AG04450 (cell line): ENCODE measurements at places on chromosomes 1 and 21.
A peak's percentile ranks its signal among the peaks of the same experiment; 100 is the strongest.

DNA sequence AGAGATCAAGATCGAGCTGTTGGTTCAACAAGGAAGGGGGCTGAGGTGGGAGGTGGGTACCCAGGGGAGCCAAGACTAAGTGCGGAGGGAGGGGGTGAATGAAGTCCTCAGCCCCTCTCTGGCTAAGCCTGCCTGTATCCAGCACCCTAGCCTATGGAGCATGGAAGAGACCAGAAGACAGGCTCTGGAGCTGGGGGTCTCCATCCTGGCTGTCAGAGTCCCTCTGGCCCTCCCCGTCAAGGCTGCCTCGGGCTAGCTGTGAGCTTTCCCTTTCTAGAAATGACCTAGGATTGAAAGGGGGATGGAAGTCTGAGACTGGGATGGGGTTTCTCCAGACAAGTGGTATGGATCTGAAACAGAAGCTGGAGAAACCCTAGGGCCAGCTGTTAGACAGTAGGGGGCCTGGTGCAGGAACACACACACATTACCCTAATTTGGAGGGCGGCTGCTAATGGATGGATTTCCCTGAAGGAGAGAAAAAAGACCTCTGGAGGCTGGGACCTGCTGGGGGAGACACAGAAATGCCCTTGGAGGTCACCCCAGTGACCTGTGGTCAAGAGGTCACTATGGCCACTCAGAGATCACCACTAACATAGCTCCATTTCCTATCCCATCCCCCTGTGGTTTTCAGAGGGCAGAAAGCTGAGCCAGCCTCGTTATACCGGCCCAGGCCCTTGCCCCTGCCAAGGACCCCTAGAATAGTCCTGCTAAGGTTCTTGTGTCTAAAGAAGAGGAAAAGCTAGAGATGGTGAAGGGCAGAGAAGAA, 107.8 kb downstream of the TMEM53 start:
- DNase-seq, result no peak

DNA sequence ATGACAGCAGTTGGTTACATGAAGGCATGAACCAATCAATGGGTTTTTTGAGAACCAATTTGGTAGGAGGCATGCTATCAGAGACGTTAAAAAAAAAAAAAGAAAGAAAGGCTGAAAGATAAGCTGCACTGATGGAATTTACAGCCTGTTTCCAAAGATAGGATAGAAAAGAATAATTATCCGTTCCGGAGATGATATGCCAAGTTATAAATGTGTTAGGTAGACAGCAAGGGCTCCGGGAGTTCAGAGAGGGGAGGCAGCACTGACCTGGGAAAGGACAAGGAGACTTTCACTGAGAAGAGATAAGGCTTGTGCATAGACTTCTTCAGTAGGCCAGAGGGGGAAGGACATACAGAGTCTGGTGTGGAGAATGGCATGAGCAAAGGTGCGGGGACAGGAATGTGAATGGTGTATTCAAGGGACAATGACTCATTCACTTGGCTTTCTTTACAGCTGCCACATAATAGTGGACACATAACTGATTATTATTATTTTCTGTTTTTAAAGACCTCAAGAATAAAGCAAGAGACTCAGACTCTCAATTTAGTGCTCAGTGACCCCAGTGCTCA, 24.8 kb upstream of the ACBD6 start:
- no peak for DNase-seq

GRCh38 chr1:88302843-88303486, 381.1 kb upstream of the PKN2 start:
- peak; percentile 24 for DNase-seq

GRCh38 chr1:42747125-42747524, 7.1 kb upstream of the CLDN19 start:
- no peak for DNase-seq

DNA sequence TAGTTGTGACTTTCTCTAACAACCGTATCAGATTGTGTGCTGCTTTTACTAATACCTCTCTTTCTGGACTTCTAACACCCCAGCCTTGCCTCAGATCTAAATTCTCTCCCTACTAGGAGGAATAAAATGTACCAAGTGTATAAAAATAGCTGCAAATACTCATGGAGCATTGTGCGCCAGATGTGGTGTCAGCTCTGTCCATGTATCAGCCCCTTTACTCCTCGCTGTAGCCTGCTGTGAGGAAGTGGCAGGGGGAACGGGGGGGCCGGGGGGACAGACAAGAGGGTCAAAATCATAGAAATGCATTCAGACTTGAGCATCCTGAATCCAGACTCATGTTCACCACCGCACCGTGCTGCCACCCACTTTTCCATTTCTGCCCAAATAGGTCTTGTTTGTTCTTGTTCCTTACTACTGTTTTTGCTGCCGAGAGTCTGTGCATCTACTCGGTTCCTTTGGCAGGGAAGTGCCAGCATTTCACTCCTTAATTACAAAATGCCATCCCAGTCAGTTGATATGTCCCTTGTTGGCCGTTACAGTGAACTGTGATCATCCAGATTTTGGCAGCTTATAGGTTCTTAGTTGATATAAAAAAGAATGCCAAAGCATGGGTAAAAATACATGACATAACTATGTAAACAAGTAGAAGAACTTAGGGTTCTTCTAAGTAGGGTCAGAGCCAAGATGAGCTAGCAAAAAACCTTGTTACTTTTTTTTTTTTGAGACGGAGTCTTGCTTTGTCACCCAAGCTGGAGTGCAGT, 76.4 kb downstream of the UBE4B start:
- DNase-seq, result no peak

DNA sequence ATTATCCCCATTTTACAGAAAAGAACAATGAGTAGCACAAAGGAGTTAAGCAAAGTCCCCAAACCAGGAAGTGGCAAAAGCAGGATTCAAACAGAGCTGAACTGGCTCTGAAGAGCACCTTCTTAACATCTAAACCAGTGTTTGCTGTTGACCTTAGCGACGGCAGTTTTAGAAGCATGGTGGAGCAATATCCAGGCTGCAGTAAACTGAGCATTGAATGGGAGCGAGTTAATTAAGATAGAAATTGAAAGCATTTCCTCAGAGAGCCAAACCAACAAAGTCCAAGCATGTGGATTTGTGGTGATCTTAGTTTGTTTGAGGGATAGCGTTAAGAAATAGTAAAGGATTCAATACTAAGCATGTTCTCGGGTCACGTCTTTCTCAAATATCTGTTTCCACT, 13.4 kb upstream of the ZNF281 start:
- no peak for DNase-seq

DNA sequence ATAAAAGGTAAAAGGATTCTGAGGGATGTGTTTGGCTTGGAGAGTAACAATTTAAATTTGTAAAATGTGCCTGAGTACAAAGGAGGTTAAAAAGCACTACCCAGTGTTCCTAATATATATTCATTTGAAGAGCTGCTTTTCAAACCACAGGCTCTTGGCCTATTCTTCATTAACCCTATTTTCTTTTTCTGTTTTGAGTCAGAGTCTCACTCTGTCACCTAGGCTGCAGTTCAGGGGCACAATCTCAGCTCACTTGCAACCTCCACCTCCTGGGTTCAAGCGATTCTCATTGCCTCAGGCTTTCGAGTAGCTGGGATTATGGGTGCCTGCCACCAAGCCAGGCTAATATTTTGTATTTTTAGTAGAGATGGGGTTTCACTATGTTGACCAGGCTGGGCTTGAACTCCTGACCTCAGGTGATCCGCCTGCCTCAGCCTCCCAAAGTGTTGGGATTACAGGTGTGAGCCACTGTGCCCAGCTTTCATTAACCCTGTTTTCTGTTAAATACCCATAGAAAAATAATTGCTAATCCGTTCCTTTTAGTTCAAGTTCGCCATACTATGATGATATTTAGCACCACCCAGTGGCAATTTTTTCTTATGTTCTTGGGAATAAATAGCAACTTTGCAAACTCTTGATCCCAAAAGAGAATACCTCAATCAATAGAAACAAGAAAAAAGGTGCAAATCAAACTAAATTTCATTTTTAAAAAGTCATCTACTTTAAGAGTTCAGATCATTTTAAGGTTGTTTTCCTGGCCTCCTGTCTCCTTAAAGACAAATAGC, 30.5 kb downstream of the ZBTB8OS start:
- DNase-seq, result no peak

DNA sequence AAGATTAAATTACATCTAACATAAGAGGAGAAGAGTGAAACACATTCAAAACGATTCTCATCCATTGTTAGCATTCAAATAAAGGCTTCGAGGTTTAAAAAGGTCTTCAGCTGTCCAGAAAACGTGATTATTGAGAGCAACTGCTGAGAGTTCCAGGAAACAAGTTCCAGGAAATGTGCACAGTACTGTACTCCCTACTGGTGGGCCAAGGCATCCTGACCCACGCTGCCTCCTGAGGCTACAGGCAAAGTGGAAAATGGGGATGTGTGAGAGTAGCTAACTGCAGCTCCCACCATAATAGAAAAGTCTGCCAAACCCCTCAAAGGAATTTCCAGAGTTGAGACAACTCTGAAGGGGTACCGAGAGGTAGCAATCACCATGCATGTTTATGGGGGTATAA, 2.0 kb downstream of the VAV3 start:
- no peak for DNase-seq

DNA sequence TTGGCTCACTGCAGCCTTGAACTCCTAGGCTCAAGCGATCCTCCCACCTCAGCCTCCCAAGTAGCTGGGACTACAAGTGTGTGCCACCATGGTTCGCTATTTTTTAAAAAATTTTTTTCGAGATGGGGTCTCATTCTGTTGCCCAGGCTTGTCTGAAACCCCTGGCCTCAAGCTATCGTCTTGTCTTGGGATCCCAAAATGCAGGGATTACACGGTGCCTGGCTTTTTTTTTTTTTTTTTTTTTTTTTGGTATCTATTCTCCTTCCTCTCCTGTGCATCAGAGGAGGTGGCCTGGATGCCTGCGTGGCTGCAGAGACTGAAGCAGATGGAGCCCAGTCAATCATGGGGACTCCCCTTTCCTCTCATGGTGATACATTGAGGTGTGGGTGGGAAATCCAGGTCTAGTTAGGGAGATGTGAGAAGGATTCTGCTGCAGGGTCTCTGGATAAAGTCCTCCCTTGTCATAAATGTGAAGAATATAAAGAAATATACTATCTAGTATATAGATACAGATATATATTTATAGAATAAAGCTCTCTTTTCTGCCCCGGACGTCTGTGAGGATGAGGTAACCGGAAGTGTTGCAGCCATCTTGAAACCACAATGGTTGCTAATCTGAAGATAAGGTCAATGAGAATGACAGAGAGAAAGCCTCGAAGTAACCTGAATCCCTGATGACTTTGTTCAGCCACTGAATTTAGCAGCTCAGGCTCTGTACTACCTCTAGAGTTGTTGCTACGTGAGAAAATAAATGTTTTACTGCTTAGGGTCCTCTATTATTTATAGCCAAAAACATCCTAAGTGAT, 19.5 kb upstream of the RGSL1 start:
- no peak for DNase-seq

GRCh38 chr1:182357913-182358312, 33.7 kb downstream of the GLUL start:
- no peak for DNase-seq

DNA sequence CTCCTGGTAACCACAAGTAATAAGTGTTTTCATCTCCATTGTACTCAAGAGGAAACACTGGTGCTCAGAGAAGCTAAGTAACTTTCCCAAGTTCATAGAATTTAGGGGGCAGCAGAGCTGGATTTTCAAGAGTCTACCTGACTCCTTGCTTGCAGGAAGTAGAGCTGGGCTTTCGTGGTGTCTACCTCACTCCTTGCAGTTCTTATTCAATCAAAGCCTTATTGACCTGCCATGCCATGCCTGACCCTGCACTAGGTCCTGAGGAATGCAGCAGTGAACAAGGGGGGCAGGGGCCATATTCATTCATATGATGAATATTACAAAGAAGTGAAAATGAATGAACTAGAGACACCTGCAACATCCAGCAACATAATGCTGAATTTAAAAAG, 93.3 kb downstream of the GLIS1 start:
- DNase-seq, result no peak

GRCh38 chr1:42165511-42166210, 1.1 kb upstream of the GUCA2A start:
- DNase-seq, result no peak

DNA sequence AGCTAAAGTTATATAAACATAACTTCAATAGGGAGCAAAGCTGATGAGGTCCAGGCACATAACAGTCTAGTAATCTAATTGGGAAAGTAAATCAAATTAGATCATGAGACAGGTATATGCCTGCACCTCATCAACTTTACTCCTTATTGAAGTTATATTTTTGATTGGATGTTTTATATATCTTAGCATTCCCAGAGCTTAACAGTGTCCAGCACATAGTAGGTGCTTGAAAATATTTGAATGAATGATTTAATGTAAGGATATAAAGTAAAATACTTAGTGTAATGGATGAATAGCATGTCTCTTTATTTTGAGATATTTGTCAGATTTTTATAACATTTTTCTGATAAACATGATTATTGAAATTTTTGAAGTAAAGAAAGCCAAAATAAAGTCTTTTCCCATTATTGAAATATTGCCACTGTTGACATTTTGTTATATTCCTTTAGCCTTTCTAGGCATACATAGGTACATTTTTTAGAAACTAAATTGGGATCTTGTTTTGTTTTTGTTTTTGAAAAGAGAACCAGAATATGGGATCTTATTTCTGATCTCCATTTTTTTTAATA, 2.8 kb downstream of the CDC7 start:
- no peak for DNase-seq

- no peak for DNase-seq
These were observed 40.0 kb upstream of the EPS15 start for GRCh38 chr1:51559064-51559500.

- DNase-seq, result no peak
These were observed 474 bp downstream of the FCRLA start for GRCh38 chr1:161707503-161707902.

DNA sequence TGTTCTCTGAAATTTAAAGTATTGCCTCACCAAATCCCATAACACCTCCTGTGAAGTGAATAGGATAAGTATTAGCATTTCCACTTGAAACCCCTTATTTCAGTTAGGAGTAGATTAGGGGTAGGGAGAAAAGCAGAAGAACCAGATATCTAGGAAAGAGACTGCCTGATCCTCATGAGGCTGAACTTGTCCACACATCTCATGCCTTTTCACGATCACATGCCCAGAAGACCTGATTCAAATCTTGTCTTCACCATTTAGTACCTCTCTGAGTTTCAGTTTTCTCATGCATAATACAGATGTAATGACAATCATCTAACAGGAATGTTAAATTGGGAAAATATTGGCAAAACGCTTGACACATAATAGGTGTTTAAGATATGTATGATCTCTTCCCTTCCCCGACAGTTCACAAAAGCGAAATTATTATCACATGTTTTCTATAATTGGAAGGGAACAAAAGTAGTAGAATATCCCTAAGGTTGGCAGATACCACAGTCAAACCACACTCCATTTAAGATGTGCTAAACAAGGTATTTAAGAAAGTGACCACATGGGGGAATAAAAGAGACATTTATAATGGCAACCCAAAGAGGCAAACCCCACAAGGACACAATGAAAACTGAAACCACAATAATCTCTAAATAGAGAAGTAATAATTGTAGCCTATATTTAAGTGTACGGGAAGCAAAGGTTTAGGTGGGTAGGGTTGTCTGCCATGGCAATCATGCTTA, 25.2 kb downstream of the GFI1 start:
- no peak for DNase-seq

GRCh38 chr1:234107416-234108021, 203.0 kb downstream of the SLC35F3 start:
- DNase-seq, result no peak

- DNase-seq, result no peak
These were observed 45.6 kb upstream of the CLIC4 start for GRCh38 chr1:24699628-24700027.
